ENCODE measurements at places on chromosomes 11 and 22. TPM values are rescaled to one million over a fixed set of nuclear protein-coding genes. Genes with fewer than 3 reads are reported as not detected.

CALCA gene
- total RNA-seq = not detected

OTOG gene
- not detected for total RNA-seq

OR51B5 gene
- not detected for total RNA-seq

TLCD5 gene
- 7.7 TPM for total RNA-seq

LRP4 gene
- 0.05 TPM for total RNA-seq

FAM227A gene
- not detected for total RNA-seq

NAALAD2 gene
- 0.20 TPM for total RNA-seq

TRPM5 gene
- not detected for total RNA-seq

RASD2 gene
- not detected for total RNA-seq

TREH gene
- not detected for total RNA-seq

PLEKHB1 gene
- total RNA-seq = not detected

LMNTD2 gene
- 0.05 TPM for total RNA-seq

PKDREJ gene
- not detected for total RNA-seq

MMP11 gene
- 4.1 TPM for total RNA-seq

CD6 gene
- not detected for total RNA-seq

APOC3 gene
- total RNA-seq = not detected

PTH gene
- total RNA-seq = not detected

GRAP2 gene
- not detected for total RNA-seq

SLC17A6 gene
- total RNA-seq = not detected

MIOX gene
- total RNA-seq = not detected

TECTA gene
- 0.73 TPM for total RNA-seq

All from mammary microvascular endothelial cell (primary cell).